ENCODE measurements at places on chromosomes 13 and 19.
A peak's percentile ranks its signal among the peaks of the same experiment; 100 is the strongest.

- DNase-seq: no peak
Observed at GRCh38 chr13:85896516-85897450, 97.6 kb upstream of the SLITRK6 start.

DNA sequence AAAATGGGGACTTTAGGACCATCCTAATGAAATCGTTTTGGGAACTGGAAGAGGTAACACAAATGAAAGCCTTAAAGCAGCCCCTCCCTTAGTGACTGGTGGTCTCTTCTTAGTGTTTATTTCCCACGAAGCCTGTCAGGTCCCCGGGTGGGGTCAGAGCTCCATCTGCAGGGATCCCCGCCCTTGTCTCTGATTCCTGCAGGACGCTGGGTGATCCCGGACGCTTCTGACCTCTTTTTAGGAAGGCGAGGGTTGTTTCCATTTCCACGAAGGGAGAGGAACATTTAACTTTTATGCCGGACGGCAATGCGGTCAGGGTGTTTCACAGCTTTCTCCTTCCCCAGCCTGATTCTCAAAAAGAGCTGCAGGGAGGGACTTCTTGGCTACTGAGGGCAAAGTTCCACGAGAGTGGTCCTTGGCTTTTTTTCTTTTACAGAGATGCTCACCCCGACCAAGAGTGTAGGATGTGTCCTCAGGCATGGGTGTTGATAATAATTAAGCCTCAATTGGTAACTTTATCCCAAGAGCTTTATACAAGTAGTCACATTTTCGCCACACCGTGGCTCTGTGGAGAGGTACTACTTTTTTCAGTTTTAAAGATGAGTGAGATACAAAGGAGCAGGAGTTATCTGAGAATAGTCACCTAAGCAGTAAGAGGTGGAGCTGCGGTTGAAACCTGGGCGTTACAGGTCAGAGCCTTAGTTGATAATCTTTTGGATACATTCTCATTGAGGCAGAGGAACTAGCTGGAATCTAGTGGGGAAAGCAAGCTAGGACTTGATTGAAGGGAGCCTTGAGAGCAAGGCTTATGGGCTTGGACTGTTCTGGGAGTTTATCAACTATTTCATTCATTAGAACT lies 813 bp downstream of the ZNF284 start:
- DNase-seq: no peak

DNA sequence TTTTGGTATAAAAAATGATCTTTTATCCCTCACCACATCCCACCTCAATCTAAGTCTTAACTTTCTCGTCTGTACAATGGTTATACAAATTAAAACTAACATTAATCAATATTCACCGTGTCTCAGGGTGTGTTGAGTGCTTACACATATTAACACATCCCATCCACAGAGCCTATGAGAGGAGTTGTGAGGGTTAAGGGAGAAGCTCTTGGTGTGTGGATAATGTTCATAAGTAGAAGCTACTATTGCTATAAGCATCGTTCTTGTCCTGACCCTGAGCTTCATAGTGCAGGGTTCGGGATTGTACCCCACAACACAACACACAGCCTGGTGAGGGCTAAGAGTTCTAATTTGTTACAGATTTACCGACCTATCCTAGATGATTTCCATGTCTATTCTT lies 2.5 kb downstream of the FPR3 start:
- DNase-seq: no peak

DNA sequence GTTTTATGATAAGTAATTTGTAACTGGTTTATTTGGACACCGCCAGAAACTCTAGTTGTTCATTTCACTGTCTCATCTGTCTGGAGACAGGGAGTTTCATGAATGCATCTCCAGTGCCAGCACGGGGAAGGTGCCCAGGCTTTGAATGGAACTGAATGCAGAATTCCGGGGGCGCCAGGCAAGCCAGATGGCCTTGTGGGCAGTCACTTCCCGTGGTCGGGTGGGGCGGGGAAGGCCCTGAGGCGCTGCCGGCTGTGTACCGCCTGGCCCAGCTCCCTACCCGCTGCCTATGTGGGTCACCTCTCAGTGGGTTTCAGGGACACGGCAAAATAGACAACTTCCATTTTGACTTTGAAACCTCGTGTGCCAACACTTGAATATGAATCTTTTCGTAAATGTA lies 28.8 kb upstream of the MCF2L start:
- no peak for DNase-seq

- no peak for DNase-seq
Observed at GRCh38 chr19:14404312-14404711, 14.8 kb downstream of the DDX39A start.

GRCh38 chr19:17842663-17843291 lies 5.0 kb downstream of the JAK3 start:
- DNase-seq: no peak

DNA sequence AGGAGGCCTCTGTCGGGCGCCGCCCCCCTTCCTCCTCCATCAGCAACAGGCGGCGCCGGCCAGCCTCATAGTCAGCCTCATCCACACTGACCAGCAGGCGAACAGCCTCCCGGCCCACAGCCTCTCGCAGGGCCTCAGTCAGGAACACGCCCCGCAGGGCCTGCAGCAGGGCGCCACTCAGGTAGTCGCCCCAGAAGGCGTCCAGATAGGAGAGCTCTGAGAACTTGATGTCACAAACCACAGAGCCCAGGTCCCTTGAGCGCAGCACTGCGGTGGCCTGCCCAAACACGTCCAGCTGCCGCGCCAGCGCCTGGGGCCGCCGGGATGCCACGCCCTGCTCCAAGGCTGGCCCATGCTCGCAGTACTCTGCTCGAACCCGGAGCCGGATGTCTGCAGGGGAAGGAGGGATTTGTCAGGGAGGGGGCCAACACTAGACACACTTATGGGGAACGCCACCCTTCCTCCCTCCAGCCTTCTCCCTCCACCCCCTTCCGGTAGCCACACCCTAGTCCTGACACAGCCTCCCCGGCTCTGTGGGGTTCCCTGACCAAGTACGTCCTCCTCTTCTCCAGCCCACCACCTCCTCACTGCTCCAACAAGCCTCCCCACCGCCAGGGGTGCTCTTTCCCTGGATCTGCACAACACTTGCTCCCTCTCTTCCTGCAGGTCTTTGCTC lies 17.9 kb downstream of the DEDD2 start:
- no peak for DNase-seq

- DNase-seq: no peak
Observed at GRCh38 chr13:75458696-75459422, 23.1 kb downstream of the TBC1D4 start.

DNA sequence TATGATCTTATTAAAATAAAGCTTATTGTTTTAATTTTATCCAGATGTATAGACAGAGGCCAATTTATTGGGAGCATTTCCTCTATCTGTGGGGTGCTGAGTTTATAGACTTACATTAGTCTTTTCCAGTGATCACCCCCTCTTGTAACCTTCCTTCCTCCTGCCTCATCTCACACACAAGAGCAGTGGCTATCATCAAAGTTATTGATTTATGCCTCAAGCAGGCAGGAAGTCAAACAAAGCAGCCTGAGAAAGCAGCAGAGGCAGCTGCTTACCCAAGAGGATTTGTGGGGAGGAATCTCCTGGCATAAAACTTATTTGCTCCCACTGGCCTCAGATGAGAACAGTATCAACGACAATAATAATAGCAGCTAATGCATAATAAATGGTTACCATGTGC lies 26.3 kb upstream of the DCLK1 start:
- peak; percentile 64 for DNase-seq

DNA sequence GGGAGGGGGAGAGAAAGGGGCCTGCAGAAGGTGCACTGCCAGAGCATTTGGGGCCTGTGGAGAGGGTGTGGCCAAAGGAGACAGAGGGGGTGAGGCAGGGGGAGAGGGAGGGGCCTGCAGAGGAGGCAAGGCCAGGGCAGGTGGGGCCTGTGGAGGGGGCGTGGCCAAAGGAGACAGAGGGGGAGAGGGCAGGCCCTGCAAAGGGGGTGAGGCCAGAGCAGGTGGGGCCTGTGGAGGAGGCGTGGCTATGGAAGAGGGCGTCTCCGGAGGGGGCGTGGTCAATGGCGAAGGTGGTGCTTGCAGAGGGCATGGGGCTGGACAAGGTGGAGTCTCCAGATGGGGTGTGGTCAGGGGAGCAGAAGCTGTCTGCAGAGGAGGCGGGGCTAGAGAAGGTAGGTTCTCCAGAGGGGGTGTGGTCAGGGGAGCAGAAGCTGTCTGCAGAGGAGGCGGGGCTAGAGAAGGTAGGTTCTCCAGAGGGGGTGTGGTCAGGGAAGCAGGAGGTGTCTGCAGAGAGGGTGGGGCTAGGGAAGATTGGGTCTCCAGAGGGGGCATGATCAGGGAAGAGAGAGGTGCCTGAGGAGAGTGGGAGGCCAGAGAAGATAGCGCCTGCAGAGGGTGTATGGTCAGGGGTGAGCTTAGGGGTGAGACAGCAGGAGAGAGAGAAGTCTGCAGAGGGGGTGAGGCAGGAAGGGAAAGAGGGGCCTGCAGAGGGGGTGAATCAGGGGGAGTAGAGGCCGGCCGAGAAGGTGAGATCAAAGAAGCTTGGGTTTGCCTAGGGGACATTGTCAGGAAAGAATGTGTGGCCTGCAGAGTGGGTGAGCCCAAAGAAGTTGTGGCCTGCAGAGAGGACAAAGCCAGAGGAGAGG lies 3.4 kb downstream of the PRR36 start:
- DNase-seq: peak; percentile 49

GRCh38 chr13:101289764-101290163 lies 126.5 kb downstream of the NALCN start:
- peak; percentile 56 for DNase-seq

GRCh38 chr19:17504030-17504429 lies 7.4 kb upstream of the PGLS start:
- DNase-seq: no peak

Data from fibroblast of skin of right quadriceps (primary cell).